ENCODE measurements at places on chromosomes 16 and 17.

DNA sequence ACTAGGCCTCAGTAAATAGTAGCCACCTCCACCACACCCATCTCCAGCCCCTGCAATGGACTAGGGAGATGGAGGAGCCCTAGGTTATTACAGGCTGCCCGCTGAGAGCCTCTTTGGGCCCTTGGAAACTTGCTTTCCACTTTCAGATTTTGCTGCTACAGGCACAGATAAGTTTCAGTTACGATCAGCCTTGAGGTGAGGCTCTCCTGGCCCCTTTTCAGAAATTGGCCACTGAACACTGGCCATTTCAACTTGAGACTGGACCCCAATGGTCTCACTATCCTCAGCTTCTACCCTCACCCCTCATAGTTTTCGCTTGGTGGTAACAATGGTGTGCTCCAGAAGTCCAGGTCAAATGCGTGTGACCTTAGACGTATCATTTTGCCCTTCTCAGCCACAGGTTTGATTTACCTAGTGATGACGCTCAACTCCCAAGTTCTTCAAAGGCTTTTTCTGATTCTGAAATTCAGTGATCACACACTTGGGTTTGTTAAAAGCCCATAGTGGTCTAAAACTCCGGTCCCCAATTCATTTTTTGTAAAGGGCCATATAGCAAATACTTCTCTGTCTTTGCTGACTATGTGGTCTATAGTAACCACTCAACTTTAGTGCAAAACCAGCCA is 1.0 kb downstream of the PMM2 start:
- no peak for DNase-seq

DNA sequence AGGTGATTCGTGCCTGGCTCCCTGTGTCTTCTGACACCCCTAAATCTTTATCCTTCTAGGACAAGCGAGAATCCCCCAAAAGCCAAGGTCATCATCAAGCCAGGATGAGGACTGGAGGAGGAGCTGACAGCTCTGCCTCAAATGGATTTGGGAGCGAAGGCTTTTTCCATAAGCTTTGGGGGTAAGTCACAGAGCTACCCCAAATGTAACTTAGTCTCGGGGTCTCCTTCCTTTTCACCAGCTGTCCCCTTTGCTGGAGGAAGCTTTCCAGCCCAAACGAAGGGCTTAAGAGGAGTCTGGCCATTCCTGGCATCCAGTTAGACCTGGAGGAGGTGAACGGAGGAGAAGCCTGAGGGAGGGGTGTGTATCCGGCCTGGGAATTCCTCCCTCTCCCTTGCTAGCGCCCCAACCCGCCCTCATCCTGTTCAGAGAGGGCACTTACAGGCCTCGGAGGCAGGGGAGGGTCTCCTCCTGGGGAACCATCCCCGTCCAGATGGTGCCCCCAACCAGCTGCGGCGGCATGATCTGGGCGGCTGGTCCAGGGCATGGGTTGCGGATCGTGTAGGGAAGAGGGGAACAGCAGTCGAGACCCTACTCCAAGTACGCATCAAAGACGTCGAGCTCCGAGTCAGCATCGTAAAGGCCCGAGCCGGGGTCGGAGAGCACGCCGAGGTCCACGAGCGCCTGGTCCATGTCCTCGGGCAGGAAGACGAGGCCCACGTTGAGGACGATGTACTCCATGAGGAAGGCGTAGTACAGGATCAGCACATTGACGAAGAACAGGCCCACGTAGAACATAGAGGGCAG is 938 bp downstream of the DEXI start:
- peak; percentile 33 for DNase-seq

DNA sequence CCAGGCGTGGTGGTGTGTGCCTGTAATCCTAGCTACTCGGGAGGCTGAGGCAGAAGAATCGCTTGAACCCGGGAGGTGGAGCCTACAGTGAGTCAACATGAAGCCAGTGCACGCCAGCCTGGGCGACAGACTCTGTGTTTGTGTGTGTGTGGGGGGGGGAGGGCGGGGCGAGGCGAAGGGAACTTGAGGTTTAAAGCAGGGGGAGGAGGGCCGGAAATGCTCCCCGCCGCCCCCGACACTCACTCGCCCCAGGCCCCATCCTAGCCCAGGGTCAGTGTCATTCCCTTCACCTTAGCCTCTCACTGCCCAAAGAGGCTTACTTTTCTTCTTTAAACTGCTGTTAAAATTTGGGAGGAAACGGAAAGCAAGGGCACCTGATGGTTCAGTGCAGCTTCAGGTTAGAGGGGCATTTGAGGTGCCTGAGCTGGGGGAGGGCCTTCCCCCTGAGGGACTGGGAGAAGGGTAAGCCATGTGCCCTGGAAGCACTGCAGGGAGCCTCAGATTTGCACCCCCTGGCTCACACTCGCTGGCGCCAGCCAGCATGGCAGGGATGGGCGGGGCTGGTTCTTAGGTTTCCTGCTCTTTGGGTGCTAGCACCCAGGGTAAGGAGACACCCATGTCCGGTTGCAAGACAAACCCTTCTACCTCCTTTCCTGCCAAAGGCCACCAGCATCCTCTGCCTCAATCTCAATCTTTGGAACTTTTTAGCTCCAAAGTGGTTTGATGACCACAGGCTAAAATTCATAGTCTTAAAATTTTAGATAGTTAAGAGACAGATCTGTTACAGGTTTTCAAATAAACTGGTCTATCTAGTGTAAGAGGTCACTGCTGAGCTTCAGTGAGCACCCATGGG is 2.2 kb upstream of the LIMD2 start:
- no peak for DNase-seq

- no peak for DNase-seq
Observed at GRCh38 chr17:35489944-35490343, 41.4 kb upstream of the SLFN13 start.

GRCh38 chr17:20999841-21000532 is 42.8 kb downstream of the USP22 start:
- DNase-seq = no peak

- no peak for DNase-seq
Observed at GRCh38 chr17:14011740-14012405, 57.4 kb upstream of the COX10 start.

GRCh38 chr17:61135782-61136181 is 263.9 kb upstream of the TBX2 start:
- DNase-seq = no peak

GRCh38 chr16:78686601-78687000 is 587.1 kb downstream of the WWOX start:
- no peak for DNase-seq

DNA sequence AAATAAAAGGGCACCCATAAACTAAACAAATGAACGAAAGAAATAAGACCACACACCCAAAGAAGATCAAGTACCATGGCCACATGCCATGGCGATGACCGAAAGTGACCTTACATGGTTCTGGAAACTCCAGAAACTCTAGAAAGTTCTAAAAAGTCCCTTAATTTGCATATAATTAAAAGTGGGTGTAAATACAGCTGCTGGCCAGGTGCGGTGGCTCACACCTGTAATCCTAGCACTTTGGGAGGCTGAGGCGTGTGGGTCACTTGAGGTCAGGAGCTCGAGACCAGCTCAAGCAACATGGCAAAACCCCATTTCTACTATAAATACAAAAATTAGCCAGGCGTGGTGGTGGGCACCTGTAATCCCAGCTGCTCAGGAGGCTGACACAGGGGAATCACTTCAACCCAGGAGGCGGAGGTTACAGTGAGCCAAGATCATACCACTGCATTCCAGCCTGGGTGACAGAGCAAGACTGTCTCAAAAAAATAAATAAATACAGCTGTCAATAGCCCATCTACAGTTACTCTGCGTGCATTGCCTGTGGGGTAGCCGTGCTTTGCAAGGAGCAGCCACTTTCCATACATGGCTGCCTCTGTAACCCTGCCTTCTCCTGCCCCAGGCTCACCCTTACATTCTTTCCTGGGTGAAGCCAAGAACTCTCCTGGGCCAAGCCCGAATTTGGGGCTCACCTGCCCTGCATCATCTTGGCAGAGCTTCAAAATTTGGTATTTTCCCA is 7.2 kb upstream of the ZNF778 start:
- DNase-seq = no peak

DNA sequence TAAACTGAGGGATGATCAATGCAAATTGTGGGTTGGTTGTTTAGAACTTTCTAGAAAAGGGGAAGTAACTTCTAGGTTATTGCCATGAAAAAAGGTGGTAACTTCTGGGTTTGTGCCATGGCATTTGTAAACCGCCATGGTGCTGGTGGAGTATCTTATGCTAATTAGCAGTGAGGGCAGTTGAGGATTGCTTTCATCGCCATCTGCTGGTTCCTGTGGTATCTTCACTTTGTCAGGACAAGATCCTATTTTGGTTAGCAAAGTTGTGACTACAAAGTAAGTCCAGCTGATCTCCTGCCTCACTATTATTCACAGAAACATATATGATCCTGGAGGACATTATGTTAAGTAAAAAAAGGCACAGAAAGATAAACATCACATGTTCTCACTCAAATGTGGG is 1332.3 kb downstream of the CDH11 start:
- DNase-seq = no peak

- DNase-seq = no peak
Observed at GRCh38 chr16:73887911-73888310, 408.7 kb upstream of the PSMD7 start.

GRCh38 chr16:86946396-86946795 is 368.0 kb downstream of the FOXL1 start:
- no peak for DNase-seq

DNA sequence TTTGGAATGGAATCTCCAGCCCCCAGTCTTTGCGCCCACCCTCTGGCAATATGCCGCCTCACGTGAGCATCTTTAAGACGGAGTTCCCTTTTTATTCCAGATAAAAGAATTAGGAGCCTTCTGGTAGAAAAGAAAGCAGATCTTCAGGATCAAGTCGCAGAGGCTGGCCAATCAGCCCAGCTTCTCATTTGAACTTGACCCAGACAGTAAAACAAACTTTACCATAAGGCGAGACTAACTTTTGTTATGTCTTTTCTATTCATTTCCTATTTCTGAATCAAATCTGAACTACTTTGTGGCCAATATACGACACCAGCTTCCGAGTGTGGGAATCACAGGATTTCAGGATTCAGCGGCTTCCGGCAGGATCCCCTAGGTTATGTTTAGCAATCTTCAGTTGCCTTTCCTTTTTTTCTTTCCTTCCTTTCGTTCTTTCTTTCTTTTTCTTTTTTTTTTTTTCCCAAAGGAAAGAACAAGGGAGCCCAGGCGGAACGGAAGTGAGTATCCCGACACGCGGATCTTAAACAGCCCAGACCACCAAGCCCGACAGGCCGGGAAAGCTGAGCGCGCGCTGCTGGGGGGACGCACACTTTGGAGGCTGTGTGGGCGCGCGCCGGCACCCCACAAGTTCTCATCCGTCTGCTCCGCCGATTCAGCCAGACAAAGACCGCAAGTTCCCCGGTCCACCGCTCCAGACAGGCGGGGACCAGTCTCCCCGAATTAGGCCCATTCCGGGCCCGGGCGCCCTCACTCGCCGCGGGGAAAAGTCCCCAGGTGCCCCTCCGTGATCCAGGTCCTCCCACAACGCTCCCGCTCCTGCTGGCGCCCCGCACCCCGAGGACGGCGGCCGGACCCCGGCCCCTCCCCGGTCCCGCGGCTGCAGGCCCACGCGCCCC is 633 bp downstream of the TBC1D16 start:
- DNase-seq = no peak

- no peak for DNase-seq
Observed at GRCh38 chr16:63185235-63185780, 1149.1 kb upstream of the CDH8 start.

DNA sequence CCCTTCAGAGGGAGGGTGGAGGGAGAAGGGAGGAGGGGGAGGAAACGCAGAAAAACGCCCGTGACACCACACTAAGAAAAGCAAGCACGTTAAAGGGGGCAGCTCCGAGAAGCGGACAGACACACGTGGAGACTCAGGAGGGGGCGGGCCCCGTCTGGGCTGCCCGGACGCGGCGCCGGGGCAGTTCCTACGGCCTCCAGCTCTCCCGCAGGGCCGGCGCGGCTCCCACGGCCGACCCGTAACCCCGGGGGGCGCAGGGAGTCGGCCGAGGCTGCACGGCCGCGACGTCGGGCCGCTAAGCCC is 362 bp downstream of the KLHDC4 start:
- DNase-seq = peak; percentile 42

- DNase-seq = no peak
Observed at GRCh38 chr17:15742051-15742795, 10.1 kb downstream of the TBC1D26 start.

- DNase-seq = no peak
Observed at GRCh38 chr17:50905460-50905803, 39.3 kb upstream of the TOB1 start.

DNA sequence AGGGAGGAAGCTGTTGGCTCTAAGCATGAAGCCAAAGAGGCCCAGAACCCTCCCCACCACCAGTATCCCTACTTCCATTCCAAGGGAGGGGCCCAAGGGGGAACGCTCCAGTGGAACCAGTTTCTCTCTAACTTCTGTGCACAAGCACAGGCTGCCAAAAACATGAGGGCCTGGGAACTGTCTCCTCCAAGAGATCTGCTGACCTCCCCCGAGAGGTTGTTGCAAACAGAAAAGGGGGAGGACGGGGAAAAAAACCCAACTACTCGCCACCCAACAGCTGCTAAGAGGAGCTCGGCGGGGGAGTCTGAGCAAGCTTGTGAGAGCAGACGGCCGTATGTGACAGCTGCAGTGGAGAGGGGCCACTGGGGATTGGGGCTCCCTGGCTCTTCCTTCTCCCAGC is 15.7 kb upstream of the SLC35B1 start:
- DNase-seq = no peak

GRCh38 chr16:54655121-54655590 is 275.5 kb upstream of the IRX5 start:
- no peak for DNase-seq

- no peak for DNase-seq
Observed at GRCh38 chr16:27966756-27967155, 96.8 kb downstream of the GSG1L start.

DNA sequence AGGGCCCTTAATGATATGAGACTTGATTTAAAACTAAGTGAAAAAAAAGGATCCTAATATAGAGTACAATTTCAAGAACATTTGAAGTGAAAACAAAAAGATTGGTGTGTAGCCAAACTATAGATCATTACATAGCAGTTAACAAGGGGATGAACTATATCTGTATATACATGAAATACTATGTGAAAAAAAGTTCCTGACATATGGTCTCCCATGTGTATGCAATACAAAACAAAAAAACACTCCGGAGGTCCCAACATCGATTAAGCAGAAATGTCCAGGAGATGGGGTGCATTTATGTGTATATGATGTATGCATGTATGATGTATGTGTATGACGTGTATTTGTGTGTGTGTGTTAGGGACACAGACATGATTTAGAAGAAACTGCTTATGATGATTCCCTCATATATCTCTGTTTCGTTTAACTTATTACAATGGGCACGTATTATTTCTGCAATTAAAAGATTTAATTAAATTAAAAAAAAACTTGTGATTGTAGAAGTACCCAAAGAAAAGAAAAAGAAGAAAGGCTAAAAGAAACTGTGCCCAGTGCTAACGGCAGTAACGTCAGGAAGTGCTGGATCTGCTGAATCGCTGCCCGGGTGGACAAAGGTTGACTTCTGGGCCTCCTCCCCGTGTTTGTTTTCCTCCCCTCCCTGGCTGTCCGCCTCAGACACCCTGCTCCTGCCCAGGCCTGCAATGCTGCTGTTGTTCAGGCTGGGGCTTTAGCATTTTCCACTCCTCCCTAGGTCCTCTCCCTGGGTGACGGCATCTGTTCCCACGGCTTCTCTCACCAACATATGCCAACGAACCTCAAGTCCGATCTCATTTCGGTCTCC is 36.9 kb downstream of the TBX4 start:
- DNase-seq = peak; percentile 87

GRCh38 chr17:7576432-7576937 is 3.0 kb upstream of the CD68 start:
- no peak for DNase-seq

Data from HuH-7.5 (cell line).